Adrenal gland (tissue), 19 donors: ENCODE measurements at places on chromosomes 5 and 9. TPM values are rescaled to one million over a fixed set of nuclear protein-coding genes. Genes with fewer than 3 reads are reported as not detected.

DNA sequence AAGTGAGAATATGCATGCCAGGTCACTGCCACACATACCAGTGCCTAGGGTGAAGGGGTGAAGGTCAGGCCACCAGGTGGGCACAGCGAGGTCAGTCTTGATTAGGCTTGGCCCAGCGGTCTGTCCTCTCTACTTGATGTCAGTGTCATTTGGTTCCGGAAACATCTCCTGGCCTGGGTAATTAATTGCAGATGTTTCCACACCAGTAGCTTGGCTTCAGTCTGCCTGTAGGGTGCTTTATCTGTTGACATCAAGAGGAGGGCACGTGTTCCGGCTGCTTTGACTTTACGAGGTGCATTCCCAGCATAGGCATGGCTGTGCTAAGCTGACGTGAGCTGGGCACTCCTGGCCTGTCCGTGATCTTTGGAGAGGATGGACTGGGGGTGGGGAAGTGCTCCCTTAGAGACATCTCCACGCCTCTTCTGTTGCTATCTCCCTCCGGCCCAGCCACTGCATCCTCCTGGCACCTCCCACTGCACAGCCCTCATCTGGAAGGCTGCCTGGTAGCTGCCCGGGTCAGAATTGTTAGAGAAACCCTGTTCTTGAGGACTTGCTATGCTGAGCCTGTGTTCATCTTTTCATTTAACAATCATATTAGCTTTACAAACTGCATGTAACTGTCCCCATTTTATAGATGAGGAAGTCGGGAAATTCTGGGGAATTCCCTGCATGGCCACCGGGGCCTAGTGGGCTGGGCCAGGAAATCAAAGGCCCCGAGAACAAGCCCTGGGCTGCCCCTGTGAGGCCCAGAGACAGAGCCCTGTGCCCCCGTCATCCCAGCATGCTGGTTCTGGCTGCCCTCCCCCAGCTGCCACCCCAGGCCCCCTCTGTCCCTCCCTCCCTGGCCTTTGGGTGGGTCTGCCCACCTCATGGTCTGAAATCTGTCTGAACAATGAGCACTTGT is 29.1 kb downstream of the JADE2 start:
- peak; percentile 96 for DNase-seq

GRCh38 chr9:120399940-120400339 is 180.0 kb downstream of the CDK5RAP2 start:
- DNase-seq = no peak

- no peak for DNase-seq
Measured at GRCh38 chr9:76247426-76247825, 146.8 kb downstream of the RFK start.

- no peak for DNase-seq
Measured at GRCh38 chr9:96149533-96150280, 152.3 kb downstream of the HSD17B3 start.

DNA sequence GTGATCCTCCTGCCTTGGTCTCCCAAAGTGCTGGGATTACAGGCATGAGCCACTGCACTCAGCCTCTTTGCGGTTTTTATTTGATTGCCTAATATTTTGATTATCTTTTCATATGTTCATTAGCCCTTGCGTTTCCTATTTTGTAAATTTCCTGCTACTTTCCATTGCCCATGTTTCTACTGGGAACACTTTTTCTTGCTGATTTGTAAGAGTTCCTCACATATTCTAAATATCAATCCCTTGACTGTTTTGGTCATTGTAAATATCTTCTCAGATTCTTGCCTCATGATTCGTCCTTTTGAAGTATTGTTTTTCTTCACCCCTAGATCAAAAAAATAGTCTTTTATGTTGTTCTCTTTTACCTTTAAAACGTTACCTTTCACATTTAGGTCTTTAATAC is 37.9 kb upstream of the TTC1 start:
- no peak for DNase-seq

GRCh38 chr5:177006265-177006972 is at the start of gene UIMC1:
TSS of gene UIMC1 (minus strand) at chr5:177006779. CDS start at chr5:176982615, 24,164 bp downstream.
- DNase-seq = peak; percentile 93

DNA sequence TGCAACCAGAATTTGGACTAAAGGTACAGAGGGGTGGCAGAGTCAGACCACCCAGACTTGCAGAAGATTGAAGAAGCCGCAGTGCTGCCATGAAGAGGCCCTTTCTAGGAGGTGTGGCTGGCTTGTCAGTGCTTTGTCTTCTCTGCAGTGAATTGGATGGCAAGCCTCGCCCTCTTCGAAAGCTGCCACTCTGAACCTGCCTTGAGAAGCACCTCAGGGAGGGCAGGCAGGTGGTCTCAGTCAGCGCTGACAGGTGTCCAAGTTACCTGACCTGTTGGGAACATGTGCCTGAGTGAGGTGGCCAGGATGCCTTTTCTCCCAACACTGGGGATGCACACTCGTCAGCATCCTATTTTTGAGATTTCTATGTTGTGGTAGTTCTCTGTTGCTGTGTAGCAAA is 6.2 kb downstream of the TENT4A start:
- DNase-seq = no peak

GRCh38 chr5:60700416-60700757 is 421 bp upstream of the DEPDC1B start:
- DNase-seq = no peak

DNA sequence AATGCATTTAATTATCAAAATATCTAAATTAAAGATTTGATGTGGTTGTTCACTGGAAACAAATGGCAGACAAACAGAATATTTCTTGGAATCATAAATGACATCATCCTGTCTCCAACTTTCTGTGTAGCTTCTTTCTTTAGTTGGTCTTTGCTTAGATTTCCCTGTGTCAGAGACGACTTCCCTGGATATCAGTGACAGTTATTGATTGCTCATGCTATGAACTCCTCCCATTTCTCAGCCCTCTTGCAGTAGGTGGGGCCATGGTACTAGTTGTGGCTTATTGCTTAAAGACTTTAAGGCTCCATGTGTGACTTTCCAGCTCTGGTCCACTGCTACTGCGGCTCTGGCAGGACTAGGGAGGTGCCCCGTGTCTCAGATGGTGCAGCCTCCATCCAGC is 592.6 kb downstream of the MTRR start:
- no peak for DNase-seq

- no peak for DNase-seq
Measured at GRCh38 chr5:78323241-78323640, 28.7 kb upstream of the AP3B1 start.

GRCh38 chr5:6194906-6195612 is 183.3 kb downstream of the MED10 start:
- DNase-seq = no peak

GRCh38 chr9:96495341-96495740 is 45.4 kb downstream of the HABP4 start:
- no peak for DNase-seq

DNA sequence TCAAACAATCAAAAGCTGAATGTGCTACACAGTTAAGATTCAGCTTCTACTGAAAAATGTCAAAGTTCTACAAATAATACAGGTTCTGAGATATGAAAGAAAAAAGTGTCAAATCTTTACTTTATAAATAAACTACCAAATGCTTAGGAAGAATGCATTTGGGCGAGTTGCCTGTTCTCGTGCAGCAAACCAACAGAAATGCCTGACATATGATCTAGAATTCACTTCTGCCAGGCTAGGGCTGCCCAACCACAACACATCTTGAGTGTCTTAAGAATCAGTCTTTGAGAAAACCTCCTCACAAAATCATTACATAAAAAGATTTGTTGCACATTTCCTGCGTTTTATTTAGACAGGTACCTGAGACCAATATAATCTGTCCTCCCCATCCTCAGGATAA is 42.2 kb downstream of the ANKH start:
- DNase-seq = no peak

- DNase-seq = no peak
Measured at GRCh38 chr9:95207403-95207802, 110.1 kb downstream of the FANCC start.

DNA sequence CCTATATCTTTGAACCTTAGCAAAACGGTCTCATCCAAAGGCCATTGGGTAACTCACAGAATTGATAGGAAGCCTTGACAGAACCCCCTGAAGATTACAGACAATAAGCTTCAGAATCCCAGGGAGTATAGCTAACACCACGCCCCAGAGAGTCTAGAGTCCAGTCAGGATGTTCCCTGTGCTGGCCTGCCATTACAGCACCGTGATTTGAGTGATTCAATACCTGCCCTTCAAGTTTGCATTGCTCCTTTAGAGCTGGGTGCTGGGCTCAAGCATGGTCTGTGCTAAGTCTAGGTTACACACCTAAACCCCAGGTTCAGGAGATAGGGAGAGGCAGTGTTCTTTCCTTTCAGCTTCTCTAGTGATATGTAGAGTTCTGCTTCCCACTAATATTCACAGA is 90.5 kb downstream of the RASEF start:
- DNase-seq = no peak

- no peak for DNase-seq
Measured at GRCh38 chr9:100699668-100700067, 121.8 kb downstream of the CAVIN4 start.

DNA sequence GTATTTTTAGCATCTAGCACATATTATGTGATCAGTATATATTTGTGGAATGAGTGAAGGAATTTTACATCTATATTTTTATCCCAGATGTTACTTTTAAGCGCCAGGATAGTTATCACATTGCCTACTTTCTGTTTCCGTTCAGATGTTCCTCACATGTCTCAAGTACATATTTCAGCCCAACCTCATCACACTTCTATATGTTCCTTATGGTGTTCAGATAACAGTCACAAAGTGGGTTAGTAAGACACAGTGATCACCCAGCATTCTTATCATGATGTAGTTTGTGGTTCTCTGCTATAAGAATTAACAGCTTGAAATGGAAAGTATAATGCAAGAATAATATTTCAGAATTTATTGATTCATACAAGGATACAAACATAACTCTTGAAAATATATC is 170.0 kb upstream of the RASA1 start:
- DNase-seq = no peak

- no peak for DNase-seq
Measured at GRCh38 chr9:79256691-79257213, 315.0 kb upstream of the TLE4 start.

Gene ATOSB
- 51.2 TPM for polyA plus RNA-seq

Gene OSMR
- 11.9 TPM for polyA plus RNA-seq

Gene DDX4
- polyA plus RNA-seq = not detected

Gene SLC6A3
- polyA plus RNA-seq = 0.10 TPM

Gene PCDHGC5
- 1.1 TPM for polyA plus RNA-seq

Gene ABCA2
- 150 TPM for polyA plus RNA-seq

Gene C7
- polyA plus RNA-seq = 442 TPM

Gene TYRP1
- not detected for polyA plus RNA-seq

Gene PKD2L2
- polyA plus RNA-seq = 0.17 TPM

Gene SLCO6A1
- 0.56 TPM for polyA plus RNA-seq

Gene HAPLN1
- not detected for polyA plus RNA-seq

Gene COL15A1
- 61.2 TPM for polyA plus RNA-seq

Gene GAPT
- 0.79 TPM for polyA plus RNA-seq

Gene SHROOM1
- 1.3 TPM for polyA plus RNA-seq

Gene SPRY4
- 17.8 TPM for polyA plus RNA-seq

Gene SURF2
- polyA plus RNA-seq = 19.9 TPM

Gene DENND4C
- 5.0 TPM for polyA plus RNA-seq

Gene SOHLH1
- polyA plus RNA-seq = not detected
